Activated CD4-positive, alpha-beta T cell treated with anti-CD3 and anti-CD28 coated beads, Interleukin-2, amount 10 ng/mL, durations not matched to agents 7 days and 5 days (primary cell): ENCODE measurements at places on chromosomes 12 and 14. TPM values are rescaled to one million over a fixed set of nuclear protein-coding genes. Genes with fewer than 3 reads are reported as not detected.
A peak's percentile ranks its signal among the peaks of the same experiment; 100 is the strongest.

Gene HOMEZ
- 11.4 TPM for total RNA-seq

Gene FAIM2
- 0.33 TPM for total RNA-seq

Gene RNASE7
- not detected for total RNA-seq

Gene ACRBP
- 1.6 TPM for total RNA-seq

Gene PRB2
- total RNA-seq, result not detected

Gene UNC119B
- 21.7 TPM for total RNA-seq

Gene VRTN
- not detected for total RNA-seq

Gene ZNF26
- 14.0 TPM for total RNA-seq

Gene FGD6
- total RNA-seq, result 0.56 TPM

GRCh38 chr12:65895759-65896656 lies 71.7 kb downstream of the HMGA2 start:
- H3K27me3 ChIP-seq, result peaks cover 29% of the 10 kb centered on the region
- DNase-seq, result no peak
- no peak overlapping the region for H3K4me3 ChIP-seq
- no peaks in the 10 kb centered on the region for H3K4me1 ChIP-seq

- no peak overlapping the region for H3K27ac ChIP-seq
- no peak for DNase-seq
- no peak overlapping the region for H3K4me3 ChIP-seq
- H3K27me3 ChIP-seq, result no peaks in the 10 kb centered on the region
- H3K36me3 ChIP-seq, result no peaks in the 10 kb centered on the region
Measured at GRCh38 chr14:49512147-49512551, 74.0 kb downstream of the RPS29 start.

GRCh38 chr12:131603939-131604795 lies 106.7 kb upstream of the SFSWAP start:
- H3K4me3 ChIP-seq, result peak overlapping the region; percentile 58
- H3K27me3 ChIP-seq, result peaks cover 2% of the 10 kb centered on the region
- H3K4me1 ChIP-seq, result peaks cover 68% of the 10 kb centered on the region
- peak overlapping the region; percentile 97 for H3K27ac ChIP-seq
- DNase-seq, result peak; percentile 69

DNA sequence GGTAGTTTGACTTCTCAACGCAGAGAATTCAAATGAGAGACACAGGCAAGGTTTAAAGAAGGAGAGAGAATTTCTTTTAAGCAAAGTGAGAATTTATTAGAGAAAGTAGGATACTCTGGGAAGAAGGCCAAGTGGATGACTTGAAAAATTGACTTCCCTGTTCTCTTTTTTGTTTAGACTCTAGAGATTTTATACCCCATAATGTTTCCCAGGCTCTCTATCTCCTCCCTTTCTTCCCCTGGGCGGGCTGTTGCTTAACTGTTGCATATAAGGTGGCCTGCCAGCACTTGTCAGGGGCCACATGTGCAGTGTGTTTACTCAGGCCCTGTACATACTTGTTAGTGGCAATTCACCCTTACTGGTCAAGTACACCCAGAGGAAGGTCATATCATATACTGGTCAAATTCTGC lies 403.7 kb downstream of the SLC6A15 start:
- no peak for DNase-seq
- H3K36me3 ChIP-seq, result no peaks in the 10 kb centered on the region
- no peaks in the 10 kb centered on the region for H3K27me3 ChIP-seq

- no peak overlapping the region for H3K4me3 ChIP-seq
- H3K36me3 ChIP-seq, result no peaks in the 10 kb centered on the region
- no peak for DNase-seq
- peaks cover 3% of the 10 kb centered on the region for H3K27me3 ChIP-seq
- H3K27ac ChIP-seq, result no peak overlapping the region
Measured at GRCh38 chr12:107282628-107283027, 189.3 kb upstream of the CRY1 start.

GRCh38 chr12:4145990-4146859 lies 127.3 kb upstream of the CCND2 start:
- no peaks in the 10 kb centered on the region for H3K27me3 ChIP-seq
- H3K36me3 ChIP-seq, result peaks cover 18% of the 10 kb centered on the region
- DNase-seq, result peak; percentile 40

DNA sequence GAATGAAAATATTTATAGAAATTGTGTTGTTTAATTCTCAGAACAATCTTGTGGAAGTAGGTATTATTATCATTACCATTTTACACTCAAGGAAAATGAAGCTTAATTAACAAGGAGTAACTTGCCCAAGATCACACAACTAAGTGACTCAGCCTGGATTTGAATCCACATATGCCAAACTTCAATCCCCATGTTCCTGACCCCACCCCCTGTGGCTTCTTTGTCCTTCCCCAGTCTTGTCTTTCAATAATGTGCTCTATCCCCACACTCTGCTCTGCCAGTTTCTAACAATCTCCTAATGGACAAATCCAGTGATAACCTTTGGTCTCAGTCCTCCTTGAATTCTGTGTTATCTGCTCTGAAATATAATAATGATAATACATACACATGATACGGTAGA lies 355.2 kb downstream of the BMP4 start:
- no peaks in the 10 kb centered on the region for H3K27me3 ChIP-seq
- H3K27ac ChIP-seq, result no peak overlapping the region
- H3K36me3 ChIP-seq, result no peaks in the 10 kb centered on the region
- no peak for DNase-seq
- no peaks in the 10 kb centered on the region for H3K4me1 ChIP-seq

- H3K36me3 ChIP-seq, result no peaks in the 10 kb centered on the region
- no peaks in the 10 kb centered on the region for H3K4me1 ChIP-seq
- peaks cover 6% of the 10 kb centered on the region for H3K27me3 ChIP-seq
- DNase-seq, result no peak
Measured at GRCh38 chr14:81324011-81324410, 76.1 kb downstream of the STON2 start.

- no peaks in the 10 kb centered on the region for H3K36me3 ChIP-seq
- H3K27me3 ChIP-seq, result no peaks in the 10 kb centered on the region
- peaks cover 80% of the 10 kb centered on the region for H3K4me1 ChIP-seq
- H3K27ac ChIP-seq, result peak overlapping the region; percentile 91
- H3K4me3 ChIP-seq, result peak overlapping the region; percentile 52
Measured at GRCh38 chr14:76930549-76930948, 98.0 kb downstream of the IRF2BPL start.

DNA sequence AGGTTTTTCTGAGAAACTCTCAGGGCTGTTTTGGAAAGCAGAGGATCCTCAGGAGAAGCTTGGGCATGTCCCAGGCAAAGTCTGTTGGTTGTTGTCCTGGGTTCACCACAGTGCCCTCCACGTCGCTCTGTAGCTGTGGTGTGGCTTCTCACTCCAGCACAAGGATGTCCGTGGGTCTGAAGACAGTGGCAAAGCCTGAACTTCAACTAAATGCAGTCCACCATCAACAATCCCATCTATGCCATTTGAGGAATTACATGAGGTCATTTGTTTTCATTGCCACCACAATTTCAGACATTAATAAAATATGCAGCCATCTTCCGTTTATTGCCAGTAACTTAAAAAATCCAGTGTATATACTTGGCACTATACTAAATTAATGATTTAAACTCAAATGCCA lies 272.1 kb downstream of the LRIG3 start:
- no peaks in the 10 kb centered on the region for H3K36me3 ChIP-seq
- no peaks in the 10 kb centered on the region for H3K4me1 ChIP-seq

- DNase-seq, result no peak
- H3K36me3 ChIP-seq, result no peaks in the 10 kb centered on the region
- no peak overlapping the region for H3K27ac ChIP-seq
- peaks cover 11% of the 10 kb centered on the region for H3K27me3 ChIP-seq
- peaks cover 4% of the 10 kb centered on the region for H3K4me1 ChIP-seq
Measured at GRCh38 chr12:46300910-46301309, 32.1 kb upstream of the SLC38A1 start.

- H3K27ac ChIP-seq, result peak overlapping the region; percentile 47
- H3K4me3 ChIP-seq, result no peak overlapping the region
- H3K36me3 ChIP-seq, result peaks cover 50% of the 10 kb centered on the region
Measured at GRCh38 chr14:67680121-67680602, 5.7 kb upstream of the VTI1B start.

DNA sequence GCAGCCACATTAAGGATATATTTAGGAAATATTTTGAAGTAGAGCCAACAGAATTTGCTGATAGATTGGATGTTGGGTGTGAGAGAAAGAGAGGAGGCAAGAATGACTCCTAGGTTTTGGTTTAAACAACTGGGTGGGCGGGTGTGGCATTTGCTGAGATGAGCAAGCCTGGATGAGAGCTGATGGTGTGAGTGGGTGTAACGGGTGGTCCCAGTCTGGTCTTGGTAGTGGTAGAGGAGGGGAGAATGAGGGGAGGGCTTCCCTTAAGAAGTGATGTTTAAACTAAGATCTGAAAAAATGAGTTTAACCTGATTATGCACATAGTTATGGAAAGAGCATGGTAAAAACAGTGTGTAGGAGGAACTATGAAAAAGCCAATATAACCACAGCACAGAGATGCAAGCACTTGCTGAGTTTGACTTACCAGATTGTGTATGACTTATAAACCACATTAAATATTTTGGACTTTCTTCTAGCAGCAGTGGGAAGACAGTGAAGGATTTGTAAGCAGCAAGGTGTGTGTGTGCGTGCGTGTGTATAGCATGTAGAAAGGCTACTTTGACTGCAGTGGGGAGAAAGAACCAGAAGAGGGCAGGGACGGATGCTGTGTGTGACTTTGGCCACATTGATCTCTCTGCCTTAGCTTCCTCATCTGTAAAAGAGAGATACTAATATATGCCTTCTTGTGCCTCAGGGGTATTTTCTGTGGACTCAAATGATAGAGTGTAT lies 139.7 kb downstream of the PRIMA1 start:
- H3K36me3 ChIP-seq, result no peaks in the 10 kb centered on the region
- H3K4me3 ChIP-seq, result no peak overlapping the region
- H3K27me3 ChIP-seq, result peaks cover 33% of the 10 kb centered on the region

GRCh38 chr12:116222358-116222757 lies 55.1 kb downstream of the MED13L start:
- peaks cover 6% of the 10 kb centered on the region for H3K4me1 ChIP-seq
- no peaks in the 10 kb centered on the region for H3K27me3 ChIP-seq
- no peak for DNase-seq
- no peak overlapping the region for H3K4me3 ChIP-seq
- peaks cover 24% of the 10 kb centered on the region for H3K36me3 ChIP-seq
- no peak overlapping the region for H3K27ac ChIP-seq

- H3K36me3 ChIP-seq, result no peaks in the 10 kb centered on the region
- no peak for DNase-seq
- no peak overlapping the region for H3K27ac ChIP-seq
- H3K4me1 ChIP-seq, result no peaks in the 10 kb centered on the region
Measured at GRCh38 chr12:16387919-16388318, 40.5 kb downstream of the MGST1 start.

DNA sequence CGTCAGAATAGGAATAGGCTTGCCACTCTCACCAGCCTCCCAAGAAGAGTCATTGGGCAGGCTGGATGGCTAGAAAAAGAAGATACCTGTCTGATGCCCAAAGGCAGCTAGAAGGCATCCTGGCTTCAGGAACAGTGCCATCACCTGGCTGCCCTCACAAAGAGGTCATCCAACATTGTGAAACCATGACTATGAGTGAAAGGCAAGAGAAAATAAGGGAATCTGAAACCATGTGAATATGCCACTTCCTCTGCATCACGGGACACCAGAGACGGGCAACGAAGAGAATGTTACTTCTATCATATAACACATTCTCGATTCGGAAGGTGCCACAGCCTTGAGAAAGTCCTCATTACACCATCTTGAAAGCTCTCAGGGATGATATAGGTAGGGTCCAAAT lies 182.0 kb downstream of the DAD1 start:
- H3K4me1 ChIP-seq, result no peaks in the 10 kb centered on the region
- no peak for DNase-seq
- no peak overlapping the region for H3K4me3 ChIP-seq
- H3K36me3 ChIP-seq, result no peaks in the 10 kb centered on the region
- no peak overlapping the region for H3K27ac ChIP-seq
- no peaks in the 10 kb centered on the region for H3K27me3 ChIP-seq

GRCh38 chr12:107435520-107435919 lies 250.1 kb upstream of the PWP1 start:
- H3K36me3 ChIP-seq, result no peaks in the 10 kb centered on the region
- no peaks in the 10 kb centered on the region for H3K27me3 ChIP-seq
- DNase-seq, result no peak
- no peak overlapping the region for H3K4me3 ChIP-seq
- no peak overlapping the region for H3K27ac ChIP-seq

DNA sequence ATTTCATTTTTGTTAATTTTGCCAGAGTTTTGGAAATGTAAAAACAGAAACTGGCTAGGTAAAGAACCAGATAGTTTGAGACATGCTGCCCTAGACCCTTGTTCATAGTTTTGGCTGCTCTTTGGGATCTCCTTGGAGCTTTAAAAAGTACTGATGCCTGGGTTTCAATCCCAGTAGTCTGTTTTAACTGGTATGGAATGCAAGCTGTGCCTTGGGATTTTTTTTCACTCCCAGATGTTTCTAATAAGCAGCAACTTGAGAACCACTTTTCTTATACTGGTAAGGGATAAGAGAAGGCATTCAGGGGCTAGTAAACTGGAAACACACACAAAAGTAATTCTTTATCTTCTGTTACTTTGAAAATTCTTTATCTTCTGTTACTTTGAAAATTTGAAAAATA lies 18.8 kb downstream of the SLC35F4 start:
- H3K4me1 ChIP-seq, result no peaks in the 10 kb centered on the region
- H3K27ac ChIP-seq, result no peak overlapping the region
- no peaks in the 10 kb centered on the region for H3K27me3 ChIP-seq
- H3K36me3 ChIP-seq, result no peaks in the 10 kb centered on the region
- no peak for DNase-seq

DNA sequence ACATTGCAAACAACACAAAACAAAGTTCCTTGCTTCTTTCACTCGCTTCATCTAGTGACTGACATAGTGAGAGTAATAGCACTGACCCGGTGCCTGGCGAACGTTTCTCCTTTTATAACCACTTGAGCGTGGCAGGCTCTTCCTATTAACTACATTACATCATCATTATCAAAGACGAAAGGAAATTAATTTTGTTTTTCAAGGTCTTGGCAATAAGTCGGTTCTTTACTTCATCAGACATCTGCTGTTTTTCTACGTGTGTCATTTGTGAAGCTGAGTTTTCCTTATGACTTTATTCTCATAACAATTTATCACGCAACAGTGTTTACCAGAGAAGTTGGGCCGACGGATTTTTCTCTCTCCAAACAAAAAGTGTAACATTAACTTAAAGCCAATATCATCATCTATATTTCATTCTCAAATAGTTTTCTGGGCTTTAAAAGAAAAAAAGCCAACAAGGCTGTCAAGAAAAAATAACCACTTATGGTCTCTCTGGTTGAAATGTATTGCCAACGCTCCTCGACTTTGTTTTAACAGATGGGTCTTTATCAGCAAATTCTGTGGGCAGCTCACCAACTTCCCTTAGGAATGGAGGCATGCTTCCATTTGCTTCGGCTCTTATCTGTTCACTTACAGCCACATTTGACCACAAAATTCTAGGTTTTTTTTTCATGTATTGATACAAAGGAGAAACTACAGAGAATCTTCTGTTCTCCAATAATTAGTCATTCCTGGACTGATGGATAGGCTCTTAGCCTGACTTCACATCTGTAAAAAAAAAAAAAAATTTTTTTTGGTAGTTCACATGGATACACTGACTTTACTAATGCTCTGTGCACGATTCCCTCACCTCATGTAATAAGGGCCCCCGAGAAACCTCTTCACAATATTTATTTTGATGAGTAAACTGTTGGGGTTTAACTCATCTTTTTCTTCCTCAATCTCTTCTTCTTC lies 97.1 kb upstream of the CDKN3 start:
- H3K27ac ChIP-seq, result no peak overlapping the region
- H3K4me3 ChIP-seq, result no peak overlapping the region
- H3K36me3 ChIP-seq, result no peaks in the 10 kb centered on the region
- H3K4me1 ChIP-seq, result no peaks in the 10 kb centered on the region
- H3K27me3 ChIP-seq, result peaks cover 37% of the 10 kb centered on the region

GRCh38 chr12:28583701-28584261 lies 393.5 kb downstream of the CCDC91 start:
- H3K27ac ChIP-seq, result no peak overlapping the region
- no peaks in the 10 kb centered on the region for H3K27me3 ChIP-seq
- DNase-seq, result no peak
- no peaks in the 10 kb centered on the region for H3K36me3 ChIP-seq
- no peak overlapping the region for H3K4me3 ChIP-seq
